ENCODE measurements at places on chromosomes 5 and 9.

GRCh38 chr9:95137587-95138145 is 179.8 kb downstream of the FANCC start:
- no peak for DNase-seq

DNA sequence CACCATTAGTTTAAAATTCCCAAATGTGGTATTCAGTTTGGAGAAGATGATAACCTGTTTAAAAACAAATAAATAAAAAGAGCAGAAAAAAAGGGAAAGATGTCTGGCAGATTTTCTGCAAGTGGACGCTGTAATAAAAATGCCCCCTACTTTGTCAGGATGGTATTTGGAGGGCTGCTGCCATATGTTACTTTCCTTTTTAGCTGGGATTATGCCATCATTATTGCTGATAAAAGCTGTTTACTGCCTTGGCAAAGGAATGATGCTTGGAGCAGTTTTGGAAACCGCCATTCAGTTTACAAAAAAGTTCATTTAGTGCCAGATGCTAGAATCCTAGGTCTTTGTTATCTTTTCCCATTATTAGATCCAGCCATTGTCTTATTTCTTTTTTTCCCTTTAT is 104.8 kb downstream of the PBX3 start:
- no peak for DNase-seq

DNA sequence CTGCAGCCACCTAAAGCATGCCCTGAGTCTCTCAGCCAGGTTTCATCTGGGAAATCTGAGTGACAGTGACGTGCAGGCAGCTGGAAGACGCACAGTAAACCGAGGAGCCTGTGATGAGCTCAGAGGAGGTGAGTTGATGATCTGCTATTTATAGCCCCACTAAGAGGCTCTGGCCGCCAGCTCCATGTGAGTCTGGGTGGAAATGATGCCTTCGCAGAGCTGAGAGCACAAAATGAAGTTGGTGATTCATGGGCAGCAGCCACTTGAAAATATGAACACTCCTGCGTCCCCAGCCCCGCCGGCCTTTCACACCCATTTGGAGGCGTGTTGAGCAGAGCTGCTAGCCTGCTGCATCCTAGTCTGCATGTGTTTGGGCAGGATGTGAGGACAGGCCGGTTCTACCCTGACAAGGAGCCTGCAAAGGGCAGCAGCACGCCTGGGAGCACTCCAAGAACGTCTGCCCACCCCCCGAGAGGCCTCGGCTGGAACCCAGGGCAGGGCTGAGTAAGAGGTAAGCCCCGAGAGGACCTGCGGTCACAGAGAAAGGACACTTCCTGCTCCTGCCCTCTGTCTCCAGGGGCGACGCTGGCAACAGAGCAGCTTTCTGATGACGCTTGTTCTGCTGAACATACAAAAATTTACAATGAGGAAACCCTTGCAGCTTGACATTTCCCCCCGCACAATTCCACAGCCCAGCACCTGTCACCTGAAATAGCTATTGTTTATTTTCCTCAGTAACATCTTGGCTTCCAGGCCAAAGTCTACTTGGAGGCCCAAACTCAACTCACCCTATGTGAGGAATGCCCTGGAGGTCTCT is 25.1 kb upstream of the CDKN2AIPNL start:
- DNase-seq, result no peak

DNA sequence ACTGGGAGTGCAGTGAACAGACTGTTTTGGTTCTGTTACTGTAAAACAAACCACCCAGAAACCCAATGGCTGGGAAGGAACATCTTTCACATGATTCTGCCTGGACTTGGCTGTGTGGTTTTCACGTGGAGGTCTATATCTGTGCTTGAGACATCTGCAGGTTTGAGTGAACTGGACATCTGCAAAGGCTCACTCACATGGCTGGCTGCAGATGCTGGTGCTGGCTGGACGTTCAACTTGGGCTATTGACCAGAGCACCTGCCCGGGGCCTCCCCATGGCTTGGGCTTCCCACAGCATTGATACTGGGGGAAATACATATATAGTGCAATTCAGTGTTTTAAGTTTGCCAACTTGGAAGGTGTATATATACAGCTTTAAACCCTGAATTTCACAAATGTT is 6.8 kb downstream of the CTSL start:
- no peak for DNase-seq

- DNase-seq, result no peak
Observed at GRCh38 chr5:90982576-90982975, 400.5 kb downstream of the ARRDC3 start.

DNA sequence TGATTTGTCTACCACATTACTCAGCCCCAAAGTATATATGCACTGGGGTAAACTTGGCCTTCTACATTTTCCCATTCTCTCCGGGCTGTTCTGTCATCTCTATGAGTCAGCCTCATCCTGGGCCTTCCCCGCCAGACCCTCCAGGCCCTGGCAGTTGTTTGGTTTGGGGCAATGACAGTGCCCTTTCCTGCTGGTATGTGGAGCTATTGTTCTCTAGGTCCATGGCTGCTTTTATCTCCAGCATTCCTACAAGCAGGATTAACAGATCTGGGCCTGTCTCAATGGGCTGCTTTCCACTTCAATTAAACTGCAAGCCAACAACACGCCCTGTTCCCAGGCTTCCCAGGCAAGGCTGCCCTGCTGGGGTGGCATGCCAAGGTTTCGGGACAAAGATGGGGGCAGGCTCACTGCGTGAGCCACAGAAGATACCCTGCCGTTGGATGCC is 136.4 kb downstream of the SLIT3 start:
- no peak for DNase-seq

DNA sequence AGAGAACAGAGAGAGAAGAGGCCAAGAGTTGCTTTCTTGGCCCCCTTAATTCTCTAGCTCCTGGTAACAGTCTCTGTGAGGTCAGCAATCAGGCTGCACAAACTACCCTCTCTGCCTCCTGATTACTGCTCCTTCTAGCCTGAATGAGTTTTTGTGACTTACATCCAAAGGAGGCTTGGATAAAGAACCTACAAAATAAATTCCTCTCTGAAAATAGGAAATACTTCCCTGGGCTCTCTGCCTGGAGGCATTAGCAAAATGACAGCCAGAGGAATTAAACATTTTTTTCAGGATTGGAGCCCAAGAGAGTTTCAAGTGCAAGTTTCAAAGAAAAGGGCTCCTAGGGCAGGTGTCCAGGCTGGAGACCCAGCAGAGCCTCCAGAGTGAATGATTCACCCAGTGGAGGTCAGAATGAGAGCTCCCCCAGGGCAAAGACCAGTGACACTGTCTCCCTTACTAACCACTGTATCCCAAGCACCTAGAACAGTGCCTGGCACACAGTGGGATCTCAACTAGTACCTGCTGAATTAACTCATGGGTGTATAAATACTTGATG is 162.5 kb downstream of the SPOCK1 start:
- no peak for DNase-seq

GRCh38 chr9:76192013-76192412 is 202.2 kb downstream of the RFK start:
- no peak for DNase-seq

DNA sequence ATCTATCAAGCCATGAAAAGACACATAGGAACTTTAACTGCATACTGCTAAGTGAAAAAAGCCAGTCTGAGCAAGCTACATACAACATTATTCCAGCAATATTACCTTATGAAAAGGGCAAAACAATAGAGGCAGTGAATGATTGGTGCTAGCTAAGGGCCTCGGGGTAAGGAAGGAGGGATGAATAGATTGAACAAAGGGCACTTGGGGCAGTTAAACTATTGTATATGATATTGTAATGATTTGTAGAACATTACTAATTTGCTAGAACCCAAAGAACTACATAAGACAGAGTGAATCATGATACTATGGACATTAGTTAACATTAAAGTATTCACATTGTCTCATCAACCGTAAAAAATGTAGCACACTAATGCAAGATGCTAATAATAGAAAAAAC is 218.3 kb downstream of the FBXO4 start:
- no peak for DNase-seq

DNA sequence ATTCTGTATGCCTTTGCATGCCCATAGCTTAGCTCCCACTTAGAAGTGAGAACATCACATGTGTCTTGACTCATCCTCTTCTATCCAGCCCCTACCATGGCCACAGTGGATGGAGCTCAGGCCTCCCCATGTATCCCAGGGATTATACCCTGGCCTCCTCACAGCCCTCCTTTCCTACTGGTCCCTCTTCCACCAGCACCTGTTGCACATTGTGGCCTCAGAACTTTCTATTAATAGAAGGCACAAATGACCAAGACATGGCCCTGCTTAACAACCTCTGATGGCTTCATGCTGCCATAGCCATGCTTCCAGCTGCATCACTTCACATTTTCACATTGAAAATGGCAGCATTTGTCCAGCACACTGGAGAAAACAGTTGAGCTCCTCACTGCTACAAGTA is 315.4 kb downstream of the CDK5RAP2 start:
- no peak for DNase-seq

GRCh38 chr9:134844821-134845220 is 35.8 kb upstream of the FCN2 start:
- DNase-seq, result no peak
